ENCODE measurements at places on chromosomes 11 and 22.

DNA sequence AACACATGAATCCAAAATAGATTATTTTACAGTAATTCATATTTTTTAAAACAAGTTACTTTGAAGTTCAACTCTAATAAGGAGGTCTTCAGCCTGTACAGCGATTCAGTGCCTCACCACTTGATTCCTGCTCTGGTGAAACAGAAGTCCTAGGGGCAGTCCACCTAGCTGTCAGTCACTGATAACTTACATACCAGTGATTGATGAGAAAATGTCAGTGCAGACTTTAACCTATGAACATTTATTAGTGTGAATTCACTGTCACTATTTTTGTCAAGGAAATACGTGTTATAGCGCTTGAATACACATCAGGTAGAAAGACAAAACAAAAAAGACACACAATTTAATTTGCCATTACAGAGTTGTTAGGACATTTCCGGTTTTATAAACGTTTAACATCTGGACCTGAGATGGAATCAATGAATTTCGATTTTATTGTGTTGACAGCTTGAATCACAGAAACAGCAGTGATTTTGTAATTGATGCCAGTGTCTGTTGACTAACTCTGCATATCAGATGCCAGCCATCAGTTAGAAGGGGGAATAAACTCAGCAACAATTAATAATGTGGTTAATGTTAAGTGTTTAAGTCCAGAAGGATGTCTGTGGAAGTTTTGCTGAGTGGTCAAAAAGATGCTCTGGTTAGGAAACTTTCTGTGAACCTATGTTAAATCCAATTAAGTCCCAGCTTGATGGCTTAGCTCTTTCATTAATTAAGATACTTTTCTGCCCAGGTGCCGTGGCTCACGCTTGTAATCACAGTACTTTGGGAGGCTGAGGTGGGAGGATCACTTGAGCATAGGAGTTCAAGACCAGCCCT is 34.5 kb downstream of the ELF5 start:
- no peak for DNase-seq

DNA sequence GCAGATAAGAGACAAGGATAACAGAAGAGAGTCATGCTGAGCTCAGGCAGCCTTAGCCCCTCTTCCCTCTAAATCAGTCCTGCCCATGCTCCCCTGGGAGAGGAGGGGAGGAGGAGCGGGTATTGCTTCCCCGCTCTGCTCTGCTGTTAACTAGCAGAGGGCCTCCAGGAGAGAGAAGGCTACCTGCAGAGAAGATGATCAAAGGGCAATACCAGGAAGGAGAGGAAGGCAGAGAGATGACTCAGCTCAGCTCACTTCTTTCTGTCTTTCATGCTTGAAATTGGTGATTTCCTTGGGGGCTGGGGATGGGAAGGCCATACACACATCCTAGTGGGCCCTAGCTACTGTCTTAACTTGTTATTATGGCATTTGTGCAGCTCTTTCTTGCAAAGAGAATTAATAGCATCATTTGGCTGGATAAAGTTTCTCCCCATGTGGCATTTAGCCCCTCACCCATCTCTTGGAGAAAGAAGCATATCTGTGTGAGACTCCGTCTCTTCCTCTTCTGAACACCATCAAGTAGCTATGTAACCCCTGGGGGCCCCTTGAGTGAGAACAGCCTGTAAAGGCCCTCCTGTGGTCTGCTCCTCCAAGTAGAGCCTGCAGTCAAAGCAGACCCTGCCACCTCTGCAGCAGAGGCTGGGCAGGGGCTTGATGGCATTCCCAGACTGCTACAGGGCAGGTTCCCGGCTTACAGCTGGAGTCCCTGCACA is 33.4 kb upstream of the AMOTL1 start:
- DNase-seq: no peak

- peak; percentile 81 for DNase-seq
Measured at GRCh38 chr11:78187366-78188285, 800 bp downstream of the KCTD21 start.

GRCh38 chr11:132263241-132263640 is 892.8 kb downstream of the NTM start:
- no peak for DNase-seq

DNA sequence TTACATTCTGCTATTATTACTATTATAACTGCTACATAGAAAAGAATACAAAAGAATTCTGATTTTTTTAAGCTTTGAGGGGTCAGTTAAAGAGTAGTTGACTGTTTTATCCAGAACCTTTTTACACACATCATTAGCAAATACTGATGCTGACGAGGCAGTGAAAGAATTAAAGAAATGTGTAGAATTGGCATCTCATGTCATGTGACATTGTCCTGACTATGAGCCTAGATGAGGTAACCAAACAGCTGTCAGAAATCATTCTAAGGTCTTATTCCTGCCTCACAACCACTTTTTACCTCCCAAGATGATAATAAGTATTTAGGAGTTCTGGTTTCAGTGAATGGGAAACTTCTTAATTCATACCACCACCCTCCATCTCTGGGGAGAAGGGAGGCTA is 121.0 kb downstream of the SLC1A2 start:
- DNase-seq: no peak

- DNase-seq: no peak
Measured at GRCh38 chr11:33536178-33536577, 164.4 kb downstream of the C11orf91 start.

GRCh38 chr11:114115451-114115928 is 56.0 kb downstream of the ZBTB16 start:
- DNase-seq: no peak

GRCh38 chr11:17077240-17077519 is 287 bp downstream of the RPS13 start:
- no peak for DNase-seq

- no peak for DNase-seq
Measured at GRCh38 chr11:114571712-114572111, 12.0 kb upstream of the NXPE1 start.

DNA sequence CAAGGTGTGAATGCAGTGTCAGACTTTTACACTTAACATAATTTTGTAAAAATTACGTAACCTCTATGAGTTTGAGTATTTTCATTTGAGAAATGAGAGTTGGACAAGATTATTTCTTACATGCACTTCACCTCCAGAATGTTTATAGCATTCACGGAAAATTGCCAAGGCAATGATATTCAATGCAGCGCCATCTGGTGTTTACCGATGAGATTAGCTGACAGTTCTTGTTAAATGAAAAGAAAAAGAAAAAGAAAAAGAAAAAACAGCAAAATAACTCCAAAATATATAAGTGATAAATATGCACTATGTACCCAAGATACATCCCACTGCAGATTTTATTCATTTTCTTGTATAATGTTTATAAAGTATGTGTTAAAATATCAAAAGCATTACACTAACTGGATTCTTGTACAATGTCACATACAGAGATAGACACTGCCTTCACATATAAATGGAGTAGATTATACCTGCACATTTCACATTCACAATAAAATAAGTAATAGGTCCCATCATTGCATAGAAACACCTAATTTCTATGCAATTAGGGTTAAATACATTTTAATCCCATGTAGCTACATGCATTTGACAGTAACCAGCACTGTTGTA is 976.3 kb upstream of the FAT3 start:
- no peak for DNase-seq

DNA sequence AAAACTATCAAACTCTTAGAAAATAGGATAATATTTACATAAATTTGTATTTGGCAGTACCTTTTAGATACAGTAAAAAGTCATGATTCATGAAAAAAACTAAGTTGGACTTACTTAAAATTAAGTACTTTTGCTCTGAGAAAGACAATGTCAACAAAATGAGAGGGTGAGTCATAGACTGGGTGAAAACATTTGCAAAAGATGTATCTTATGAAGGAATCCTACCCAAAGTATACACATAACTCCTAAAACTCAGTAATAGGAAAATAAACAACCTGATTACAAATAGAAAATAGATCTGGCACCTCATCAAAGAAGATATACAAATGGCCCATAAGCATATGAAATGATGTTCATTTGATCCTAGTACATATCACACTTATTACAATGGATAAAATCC is 1154.6 kb downstream of the JRKL start:
- DNase-seq: no peak

- no peak for DNase-seq
Measured at GRCh38 chr11:96246718-96247552, 96.1 kb downstream of the MAML2 start.

GRCh38 chr22:27913162-27913741 is 5.8 kb downstream of the PITPNB start:
- no peak for DNase-seq

GRCh38 chr22:38114484-38115398 is 4.3 kb upstream of the BAIAP2L2 start:
- DNase-seq: peak; percentile 72

- no peak for DNase-seq
Measured at GRCh38 chr22:41500303-41500702, 31.4 kb downstream of the ACO2 start.

GRCh38 chr11:68763926-68764657 is 12.8 kb upstream of the TESMIN start:
- DNase-seq: no peak

- no peak for DNase-seq
Measured at GRCh38 chr11:45850446-45850845, 3.2 kb downstream of the CRY2 start.

DNA sequence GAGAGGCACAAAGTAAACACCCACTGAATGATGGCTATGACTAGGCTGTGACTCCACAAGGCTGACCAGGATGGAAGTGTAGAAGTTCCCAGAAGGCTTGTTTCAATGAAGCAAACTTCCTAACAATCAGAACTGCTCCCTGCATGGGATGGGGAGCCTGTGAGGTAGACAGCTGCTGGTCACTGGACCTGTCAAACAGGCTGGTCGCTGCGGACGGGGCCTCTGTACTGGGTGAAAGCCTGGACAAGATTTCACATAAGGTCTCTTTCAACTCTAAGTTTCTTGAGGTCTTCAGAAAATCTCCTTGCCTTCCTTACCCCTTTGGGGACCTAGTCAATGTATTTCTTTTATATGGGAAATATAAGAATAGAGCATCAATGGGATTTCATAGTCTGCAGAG is 438.2 kb downstream of the BUD13 start:
- DNase-seq: no peak

DNA sequence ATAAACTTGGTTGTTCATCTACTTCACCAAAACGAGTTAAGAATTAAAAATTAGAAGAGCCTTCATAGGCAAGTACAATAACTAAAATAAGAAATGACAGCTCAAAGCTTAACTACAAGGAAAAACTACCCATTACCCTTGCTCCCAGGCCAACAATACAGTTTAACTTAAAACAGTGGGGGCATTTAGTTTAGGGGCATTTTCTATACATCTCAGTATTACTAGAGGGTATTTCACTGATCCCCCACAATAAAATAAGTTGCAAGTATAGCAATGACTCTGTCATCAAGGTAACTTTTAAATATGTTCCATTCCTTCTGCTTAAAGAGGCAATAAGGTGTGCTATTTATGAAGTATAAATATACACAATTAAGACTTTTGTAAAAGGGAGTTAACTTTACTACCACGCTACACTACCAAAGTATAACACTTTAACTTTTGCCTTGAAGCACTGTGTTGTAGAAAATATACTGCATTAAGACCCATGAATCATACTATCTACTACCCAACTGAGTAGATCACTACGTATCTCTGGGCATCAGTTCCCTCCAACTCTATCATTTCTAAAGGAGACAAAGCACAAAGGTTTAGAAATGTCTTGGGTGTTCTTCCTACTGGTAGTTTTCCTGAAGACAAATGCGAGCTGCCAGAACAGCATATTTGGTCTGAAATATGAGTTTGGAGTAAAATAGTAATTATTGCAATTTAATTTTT is 29.8 kb downstream of the CHORDC1 start:
- no peak for DNase-seq

DNA sequence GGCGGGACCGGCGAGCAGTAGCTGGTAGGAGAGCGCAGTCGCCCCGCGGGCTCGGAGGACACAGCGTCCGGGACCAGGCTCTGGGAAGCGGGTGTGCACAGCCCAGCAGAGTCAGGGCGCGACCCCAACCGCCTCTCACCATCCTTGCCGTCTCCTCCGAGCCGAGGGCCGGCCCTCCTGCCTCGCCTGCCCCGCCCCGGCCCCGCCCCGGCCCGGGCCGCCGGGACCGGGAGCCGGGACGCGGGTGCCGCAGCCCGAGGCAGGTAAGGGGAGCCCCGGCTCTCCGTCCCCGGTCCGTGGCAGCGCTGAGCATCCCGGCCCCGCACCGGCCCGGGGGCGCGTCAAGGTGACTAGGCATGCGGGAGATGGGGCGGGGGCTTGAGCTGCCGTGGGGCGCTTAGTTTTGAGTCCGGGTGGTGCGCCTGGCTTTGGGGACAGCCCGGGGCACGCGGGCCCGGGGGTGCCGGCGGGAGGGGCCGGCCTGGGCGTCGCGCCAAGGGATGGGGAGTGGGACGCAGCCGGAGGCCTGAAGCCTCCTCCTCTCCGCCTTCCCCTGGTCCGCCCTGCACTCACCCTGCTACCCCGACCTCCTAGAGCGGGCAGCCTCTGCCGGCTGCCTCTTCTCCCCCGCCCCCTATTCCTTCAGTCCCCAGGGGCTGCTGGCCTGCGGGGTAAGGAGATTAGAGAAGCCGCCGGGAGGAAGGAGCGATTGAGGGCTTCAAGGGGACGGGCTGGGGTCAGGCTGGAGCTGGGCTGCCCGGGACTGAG is at the start of gene ABCG4:
ABCG4 (plus strand) TSS at position 35 of the 768 bp plus-strand sequence. CDS start 914 bp downstream, outside the sequence.
- DNase-seq: no peak

DNA sequence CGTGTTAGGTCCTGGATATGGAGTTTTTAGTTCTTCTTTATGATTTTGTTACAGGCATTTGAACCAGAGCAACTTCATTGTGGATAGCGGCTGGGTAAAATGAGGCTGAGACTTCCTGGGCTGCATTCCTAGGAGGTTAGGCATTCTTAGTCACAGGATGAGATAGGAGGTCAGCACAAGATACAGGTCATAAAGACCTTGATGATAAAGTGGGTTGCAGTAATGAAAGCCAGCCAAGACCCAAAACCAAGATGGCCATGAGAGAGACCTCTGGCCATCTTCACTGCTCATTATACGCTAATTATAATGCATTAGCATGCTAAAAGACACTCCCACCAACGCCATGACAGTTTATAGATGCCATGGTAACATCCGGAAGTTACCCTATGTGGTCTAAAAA is 23.4 kb upstream of the CLMP start:
- DNase-seq: no peak

DNA sequence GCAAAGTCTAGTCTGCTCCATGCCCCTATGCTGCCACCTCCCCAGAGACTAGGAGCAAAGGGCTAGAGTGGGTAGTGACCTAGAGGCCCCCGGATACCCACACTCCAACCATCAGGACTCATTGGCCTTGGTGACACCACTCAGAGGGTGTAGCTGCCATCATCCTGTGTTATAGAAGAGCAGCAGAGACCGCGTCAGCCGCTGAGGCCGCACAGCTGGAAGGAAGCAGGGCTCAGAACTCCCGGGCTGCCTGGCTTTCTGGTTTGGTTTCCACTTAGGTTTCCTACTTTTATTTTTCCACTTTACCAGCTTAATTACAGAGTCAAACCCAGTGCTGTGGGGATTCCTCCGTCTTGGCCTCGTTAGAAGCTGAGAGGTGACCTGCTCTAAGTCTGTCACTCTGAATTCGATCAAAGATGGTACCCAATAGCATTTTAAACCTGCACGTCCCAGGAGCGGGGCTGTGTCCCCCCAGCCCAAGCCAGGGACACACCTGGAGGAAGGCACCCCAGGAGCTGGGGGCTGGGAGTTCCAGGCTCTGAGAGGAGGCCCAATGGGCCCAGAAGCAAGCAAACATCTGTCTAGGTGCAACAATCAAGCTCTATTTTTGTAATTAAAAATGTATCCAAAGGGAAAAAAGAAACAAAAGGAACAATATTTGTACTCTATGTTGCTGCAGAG is 2.1 kb upstream of the CDKN1C start:
- no peak for DNase-seq

- no peak for DNase-seq
Measured at GRCh38 chr11:114061048-114061680, 1.7 kb downstream of the ZBTB16 start.

Measured in activated CD4-positive, alpha-beta T cell treated with anti-CD3 and anti-CD28 coated beads, Interleukin-2, amount 50 U/mL, for 4 hours (primary cell).